ENCODE measurements at places on chromosomes 3 and 15.

DNA sequence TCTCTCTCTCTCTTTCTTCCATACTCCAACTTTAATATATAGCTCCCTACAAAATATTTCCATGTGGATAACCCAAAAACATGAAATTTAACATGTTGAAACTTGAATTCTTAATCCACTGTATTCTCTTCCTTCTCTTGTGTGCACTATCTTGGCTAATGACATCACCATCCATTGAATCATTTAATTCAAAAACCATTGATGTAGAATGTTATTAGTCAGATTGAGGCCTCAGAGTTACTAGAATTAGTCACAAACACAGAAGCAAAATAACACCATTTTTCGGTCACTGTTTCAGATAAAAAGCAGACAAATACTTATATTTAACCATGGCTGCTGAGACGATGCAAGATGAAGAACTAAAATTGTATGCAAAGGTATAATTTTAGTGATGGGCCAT is 256.9 kb upstream of the LRRC3B start:
- DNase-seq, result no peak

GRCh38 chr15:62666046-62666445 is 376.5 kb upstream of the TPM1 start:
- DNase-seq, result no peak

DNA sequence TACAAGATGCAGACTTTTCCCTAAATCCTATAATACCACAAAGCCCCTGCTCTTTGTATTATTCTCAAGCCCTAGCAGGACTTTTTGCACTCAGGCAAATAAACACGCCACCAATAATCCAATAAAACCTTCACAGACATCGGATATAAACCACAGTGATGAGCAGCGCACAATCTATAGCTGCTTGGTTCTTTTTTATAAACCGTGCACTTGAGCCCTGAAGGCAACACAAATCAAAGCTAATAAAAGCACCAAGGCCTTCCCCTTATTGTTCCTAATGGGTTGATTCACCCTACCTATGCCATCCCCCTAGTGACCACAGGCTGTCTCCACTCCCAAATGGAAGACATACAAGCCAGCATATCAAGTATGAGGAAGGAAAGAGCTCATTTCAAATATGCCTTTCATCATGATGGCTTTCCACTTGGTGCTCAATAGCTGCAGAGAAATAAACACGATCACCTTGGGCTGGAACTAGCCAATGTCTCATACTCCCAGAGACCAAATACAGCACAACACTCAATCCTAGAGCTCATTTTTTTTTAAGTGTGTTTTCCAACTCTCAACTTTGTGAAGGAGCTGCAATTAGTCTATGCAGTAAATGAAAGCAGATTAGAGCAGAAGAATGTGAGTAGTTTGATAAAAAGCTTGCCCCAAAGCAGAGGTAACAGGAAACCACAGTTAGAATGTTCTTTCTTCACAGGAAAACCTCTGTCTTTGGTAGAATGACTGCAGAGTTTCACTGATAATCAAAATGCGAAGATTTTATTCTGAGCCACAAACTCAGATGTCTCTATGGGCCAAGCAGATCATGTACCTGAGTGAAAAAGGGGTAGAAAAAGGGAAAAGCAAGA is 573.9 kb downstream of the AGBL1 start:
- DNase-seq, result no peak

- peak; percentile 46 for DNase-seq
Observed at GRCh38 chr3:192917028-192917403, 640 bp downstream of the MB21D2 start.

GRCh38 chr3:7306901-7307300 is 446.0 kb downstream of the GRM7 start:
- no peak for DNase-seq

GRCh38 chr3:85939074-85939482 is 980.3 kb downstream of the CADM2 start:
- DNase-seq, result no peak

DNA sequence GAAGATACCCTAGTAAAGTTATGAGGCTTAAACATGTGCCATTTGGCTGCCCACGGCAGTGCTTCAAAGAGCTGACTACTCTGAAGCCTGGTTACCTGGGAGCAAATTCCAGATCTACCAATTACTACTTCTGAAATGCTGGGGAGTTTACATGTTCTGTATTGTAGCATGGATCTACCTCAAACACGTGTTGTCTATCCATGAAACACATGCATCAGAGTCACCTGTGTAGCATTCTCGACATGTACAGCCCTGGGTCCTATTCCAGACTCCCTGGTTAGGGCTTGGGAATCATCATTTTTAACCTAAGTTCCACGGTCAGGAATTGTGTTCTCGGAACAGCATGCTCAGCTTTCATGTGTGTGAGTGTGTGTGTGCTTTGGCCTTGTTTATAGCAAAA is 599.3 kb upstream of the MDFIC2 start:
- DNase-seq, result no peak

GRCh38 chr3:11212299-11212608 is 58.0 kb downstream of the HRH1 start:
- no peak for DNase-seq

DNA sequence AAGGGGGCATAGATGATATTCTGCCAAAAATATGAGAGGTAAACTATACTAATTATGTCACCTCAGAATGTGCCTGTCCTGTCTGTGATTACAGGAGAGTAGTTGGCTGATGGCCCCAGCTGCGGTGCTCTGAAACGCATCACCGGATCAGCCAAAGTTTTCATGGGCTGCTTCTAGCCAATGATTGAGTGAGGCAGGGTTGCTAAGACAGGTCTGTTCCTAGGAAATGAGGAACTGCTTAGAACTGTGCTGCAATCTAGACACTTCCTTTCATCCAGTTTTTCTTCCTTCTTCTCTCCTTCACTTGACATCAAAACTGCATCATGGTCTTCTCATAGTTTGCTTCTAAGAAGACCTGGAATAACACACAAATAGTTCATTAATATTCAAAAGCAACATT is 124.0 kb downstream of the KCNH8 start:
- DNase-seq, result no peak

GRCh38 chr3:192745150-192745549 is 17.8 kb upstream of the FGF12 start:
- DNase-seq, result no peak

DNA sequence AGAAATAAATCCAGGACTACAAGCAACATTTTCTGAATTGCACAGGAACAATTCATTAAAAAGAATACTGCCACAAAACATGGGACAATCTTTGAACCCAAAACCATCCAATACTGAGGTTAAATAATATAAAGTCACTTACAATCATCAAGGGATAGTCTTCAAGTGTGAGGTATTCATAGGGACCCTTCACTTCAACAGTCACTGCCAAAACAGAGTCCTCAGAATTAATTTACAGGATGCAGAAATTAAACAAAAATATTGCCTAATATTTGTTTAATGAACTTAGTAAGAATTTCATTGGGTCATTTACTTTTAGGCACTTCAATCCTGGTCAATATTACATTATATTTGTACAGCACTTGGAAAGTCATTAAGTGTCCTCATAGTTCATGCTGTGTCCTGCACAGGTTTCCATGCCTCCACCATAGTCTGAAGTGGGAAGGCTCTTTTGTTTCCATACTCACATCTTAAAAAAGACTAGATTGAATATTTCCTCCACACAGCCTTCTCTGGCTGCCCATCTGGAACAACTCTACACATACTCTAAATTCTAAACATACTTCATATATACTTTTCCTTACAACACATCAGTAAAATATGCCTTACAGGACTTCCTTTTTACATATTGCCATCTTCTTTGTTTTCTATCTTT is 31.6 kb upstream of the VPS39 start:
- DNase-seq, result no peak

DNA sequence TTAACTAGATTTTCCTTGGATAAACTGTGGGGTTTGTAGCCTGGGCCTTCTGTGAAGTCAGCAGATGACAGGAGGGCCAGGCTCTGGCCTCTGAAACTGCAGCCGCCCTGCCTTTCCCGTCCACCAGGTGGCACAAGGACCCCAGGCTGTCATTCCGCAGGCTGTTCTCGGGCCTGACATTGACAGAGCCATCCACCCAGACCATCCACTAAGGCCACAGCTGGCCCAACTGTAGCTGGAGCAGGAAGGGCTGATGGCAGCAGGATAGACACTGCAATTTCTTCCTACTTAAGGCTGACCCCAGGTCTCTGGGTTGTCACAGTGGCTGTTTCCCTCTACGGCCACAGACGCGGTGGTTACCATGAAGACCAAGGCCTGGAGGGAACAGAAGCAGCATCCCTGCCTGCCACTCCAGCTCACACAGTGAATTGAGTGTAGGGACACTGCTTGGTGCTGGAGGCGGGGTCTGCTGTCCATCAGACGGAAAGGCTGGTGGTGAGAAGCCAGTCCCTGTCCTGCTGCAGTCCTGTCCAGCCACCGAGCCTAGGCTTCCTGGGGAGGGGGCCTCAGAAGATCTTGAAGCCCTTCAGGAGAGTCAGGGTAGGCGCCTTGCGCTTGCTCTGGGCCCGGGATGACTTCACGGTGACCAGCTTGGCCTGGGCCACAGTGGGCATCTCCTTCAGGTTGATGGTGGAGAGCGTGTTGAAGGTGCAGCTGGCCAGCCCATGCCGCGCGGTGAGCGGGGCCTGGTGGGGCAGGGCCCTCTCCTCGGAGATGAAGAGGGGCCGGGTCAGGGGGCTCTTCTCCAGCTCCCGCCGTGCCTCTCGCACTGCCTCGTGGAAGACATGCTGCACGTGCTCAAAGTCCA is 9.4 kb downstream of the SLC51B start:
- DNase-seq, result peak; percentile 50

DNA sequence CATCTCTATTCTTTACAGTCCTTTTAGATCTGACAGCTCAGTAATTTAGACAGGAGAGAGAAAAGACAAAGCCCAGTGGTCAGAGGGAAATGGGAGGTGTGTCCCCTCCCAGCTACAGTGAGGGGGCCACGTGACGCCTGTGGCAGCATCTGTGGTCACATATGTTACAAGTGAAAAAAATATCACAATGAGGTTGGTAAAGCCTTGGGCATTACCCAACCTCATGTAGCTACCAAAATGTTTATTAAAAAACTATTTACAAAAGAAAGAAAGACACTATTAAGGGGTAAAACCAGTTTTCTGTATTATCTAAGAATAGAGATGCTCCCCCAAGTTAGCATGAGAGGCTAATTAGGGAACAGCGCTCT is 42.9 kb upstream of the PLCL2 start:
- DNase-seq, result peak; percentile 39

DNA sequence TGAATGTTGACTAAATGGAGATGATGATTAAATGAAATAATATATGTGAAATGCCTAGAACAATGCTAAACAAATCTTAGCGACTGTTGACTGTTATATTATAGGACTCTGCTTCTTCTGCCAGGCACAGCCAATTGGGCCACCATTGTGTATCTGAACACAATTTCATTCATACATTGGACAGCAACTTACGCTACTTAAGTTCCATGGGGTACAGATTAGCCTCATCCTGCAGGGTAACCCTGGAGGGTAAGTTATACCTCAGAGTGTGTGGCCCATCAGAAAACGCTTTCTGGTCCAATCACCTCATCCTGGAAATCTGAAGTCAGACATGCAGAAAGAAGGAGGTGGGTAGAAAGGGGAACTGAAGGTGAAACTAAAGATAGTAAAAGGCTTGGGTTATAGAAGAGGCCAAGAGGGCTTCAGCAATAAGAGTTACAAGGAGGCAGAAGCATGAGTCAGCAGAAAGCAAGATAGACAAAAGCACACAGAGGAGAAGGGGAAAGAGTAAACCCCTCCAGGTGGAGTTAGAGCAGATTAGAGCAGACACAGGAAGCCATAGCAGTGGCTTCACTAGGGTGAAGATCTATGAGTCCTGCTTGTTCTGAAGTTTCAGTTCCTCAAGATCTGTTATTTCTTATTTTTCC is 119.3 kb upstream of the SLC24A5 start:
- DNase-seq, result no peak

- DNase-seq, result no peak
Observed at GRCh38 chr3:98166396-98166795, at the start of gene OR5H15. OR5H15 (plus strand) TSS chr3:98166696; CDS start chr3:98168700, 2,004 bp downstream.

- DNase-seq, result no peak
Observed at GRCh38 chr3:13417166-13417947, 2.8 kb downstream of the NUP210 start.

DNA sequence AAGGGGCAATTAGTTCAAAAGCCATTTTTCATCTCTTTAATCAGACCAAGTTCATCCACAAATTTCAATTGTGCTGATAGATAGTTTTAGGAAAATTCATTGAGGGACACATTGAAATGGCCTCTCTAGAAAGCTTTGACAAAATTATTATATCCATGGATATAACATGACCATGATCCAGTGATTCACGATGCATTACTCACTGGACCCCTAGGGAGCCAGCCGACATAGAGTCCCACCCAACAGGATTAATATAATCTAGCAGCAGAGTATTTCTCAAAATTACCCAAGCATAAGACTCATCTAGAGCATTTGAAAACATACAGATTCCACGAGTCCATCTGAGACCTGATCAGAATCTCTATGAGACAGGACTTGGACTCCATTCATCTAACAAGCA is 100.3 kb downstream of the FRMD5 start:
- DNase-seq, result no peak

DNA sequence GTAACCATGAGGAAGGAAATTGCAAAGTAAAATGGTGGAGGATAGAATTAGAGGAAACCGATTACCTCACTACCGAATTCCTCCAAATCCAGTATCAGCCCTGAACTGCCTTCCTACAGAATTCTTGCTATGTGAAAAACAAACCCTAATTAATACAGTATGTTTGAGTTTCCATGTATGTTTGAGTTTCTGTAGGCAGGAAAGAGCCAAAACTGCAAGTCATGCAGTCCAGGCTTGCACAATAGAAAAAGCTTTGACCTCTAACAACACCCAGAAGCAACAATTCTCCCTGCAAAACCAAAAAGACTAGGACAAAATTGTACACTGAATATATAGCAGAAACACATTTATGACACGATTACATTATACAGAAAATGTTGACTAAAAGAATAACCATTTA is 614.8 kb downstream of the DIPK2A start:
- DNase-seq, result no peak

- peak; percentile 62 for DNase-seq
Observed at GRCh38 chr15:64697911-64698369, 77.4 kb downstream of the RBPMS2 start.

GRCh38 chr3:160012108-160012507 is 23.5 kb downstream of the IL12A start:
- no peak for DNase-seq

GRCh38 chr3:65873028-65873427 is 165.7 kb downstream of the MAGI1 start:
- DNase-seq, result no peak

DNA sequence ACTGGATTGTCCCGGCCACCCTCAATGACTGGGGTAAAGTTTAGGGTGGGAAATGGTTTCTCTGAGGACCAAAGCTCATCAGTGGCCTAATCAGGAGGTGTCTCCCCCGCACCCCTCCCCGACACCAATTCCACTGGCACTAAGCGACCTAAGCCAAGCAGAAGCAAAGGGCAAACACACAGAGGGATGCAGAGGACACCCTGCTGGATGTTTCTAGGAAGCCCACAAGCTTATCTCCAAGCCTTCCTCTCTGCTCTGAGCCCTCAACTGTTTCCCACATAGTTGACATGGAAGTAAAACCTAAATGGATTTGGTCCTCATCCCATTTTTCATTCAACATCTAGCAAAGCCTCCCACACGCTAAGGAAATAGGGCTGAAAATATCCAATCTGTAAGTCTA is 68.5 kb downstream of the C3orf70 start:
- DNase-seq, result no peak

- no peak for DNase-seq
Observed at GRCh38 chr3:171372694-171373093, 87.5 kb downstream of the TNIK start.

Measured in activated naive CD4-positive, alpha-beta T cell treated with Interleukin-2 at 50 U/mL for 16 hours (primary cell).